Fibroblast of skin of abdomen (primary cell): ENCODE measurements at places on chromosomes 12 and 14.

- no peak for DNase-seq
Measured at GRCh38 chr12:128804762-128805161, 19.0 kb downstream of the SLC15A4 start.

- no peak for DNase-seq
Measured at GRCh38 chr12:108320507-108321293, 18.4 kb downstream of the CMKLR1 start.

GRCh38 chr12:49891012-49891411, 12.7 kb downstream of the FAIM2 start:
- no peak for DNase-seq

DNA sequence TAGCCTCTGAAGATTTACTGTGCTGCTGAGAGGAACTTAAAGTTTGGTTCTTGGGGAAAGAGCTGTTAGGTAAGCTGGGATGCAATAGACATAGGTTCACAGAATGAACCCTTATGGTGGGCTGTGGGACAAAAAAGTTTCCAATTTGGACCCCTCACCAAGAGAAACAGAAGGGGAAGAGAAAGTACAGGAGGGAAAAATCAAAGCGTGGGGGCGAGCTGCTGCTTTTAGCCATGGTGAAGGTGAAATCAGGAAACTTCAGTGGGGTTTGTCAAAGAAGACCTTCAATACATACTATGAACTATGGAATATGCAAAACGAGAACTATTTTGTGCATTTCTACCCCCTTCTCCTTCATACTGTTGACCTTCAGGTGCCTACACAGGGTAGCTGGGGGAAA, 10.6 kb upstream of the NINJ2 start:
- DNase-seq, result no peak

GRCh38 chr12:119406811-119407210, 72.3 kb downstream of the CCDC60 start:
- DNase-seq, result no peak

DNA sequence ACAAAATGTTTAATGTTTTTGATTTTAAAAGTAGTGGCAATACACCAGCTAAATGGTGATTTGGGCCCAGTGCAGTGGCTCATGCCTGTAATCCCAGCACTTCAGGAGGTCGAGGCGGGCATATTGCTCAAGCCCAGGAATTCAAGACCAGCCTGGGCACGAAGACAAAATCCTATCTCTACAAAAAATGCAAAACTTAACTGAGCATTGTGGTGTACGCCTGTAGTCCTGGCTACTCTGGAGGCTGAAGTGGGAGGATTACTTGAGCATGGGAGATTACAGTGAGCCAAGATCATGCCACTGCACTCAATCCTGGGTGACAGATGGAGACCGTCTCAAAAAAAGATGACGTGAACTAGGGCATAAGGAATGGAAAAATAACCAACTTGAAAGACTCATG, 4.7 kb downstream of the RPL36AL start:
- DNase-seq, result no peak

DNA sequence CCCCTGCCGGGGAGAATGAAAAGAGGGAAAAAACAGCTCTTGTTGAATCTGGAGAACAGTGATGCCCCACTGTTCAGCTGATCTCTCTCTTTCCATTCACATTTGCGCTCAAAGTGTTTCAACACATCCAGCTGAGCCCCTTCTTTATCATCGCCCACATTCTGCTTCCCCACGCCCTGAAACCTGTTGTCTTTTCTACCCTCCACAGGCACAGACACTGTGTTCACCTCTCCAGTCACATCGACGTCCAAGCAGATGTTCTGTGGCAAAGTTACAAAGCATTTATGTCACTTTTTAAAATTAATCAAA, 338.7 kb downstream of the EGLN3 start:
- no peak for DNase-seq

DNA sequence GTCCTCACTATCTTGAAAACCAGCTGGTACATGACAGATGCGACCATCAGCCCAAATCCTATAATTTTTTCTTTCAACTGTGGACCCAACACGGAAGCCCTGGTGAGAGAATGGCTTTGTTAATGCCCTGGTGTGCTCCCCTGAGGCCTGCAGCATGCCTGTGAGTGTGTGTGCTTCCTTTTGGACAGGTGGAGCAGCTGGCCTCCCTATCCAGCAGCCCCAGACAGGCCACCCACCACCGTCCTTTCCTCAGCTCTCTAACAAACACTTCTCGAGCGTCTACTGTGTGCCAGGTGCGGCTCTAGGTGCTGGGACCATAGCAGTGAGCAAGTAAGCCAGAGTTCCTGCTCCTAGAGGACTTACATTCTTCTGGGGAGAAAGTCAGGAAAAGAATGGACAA, 78.9 kb upstream of the GZMB start:
- DNase-seq, result no peak

DNA sequence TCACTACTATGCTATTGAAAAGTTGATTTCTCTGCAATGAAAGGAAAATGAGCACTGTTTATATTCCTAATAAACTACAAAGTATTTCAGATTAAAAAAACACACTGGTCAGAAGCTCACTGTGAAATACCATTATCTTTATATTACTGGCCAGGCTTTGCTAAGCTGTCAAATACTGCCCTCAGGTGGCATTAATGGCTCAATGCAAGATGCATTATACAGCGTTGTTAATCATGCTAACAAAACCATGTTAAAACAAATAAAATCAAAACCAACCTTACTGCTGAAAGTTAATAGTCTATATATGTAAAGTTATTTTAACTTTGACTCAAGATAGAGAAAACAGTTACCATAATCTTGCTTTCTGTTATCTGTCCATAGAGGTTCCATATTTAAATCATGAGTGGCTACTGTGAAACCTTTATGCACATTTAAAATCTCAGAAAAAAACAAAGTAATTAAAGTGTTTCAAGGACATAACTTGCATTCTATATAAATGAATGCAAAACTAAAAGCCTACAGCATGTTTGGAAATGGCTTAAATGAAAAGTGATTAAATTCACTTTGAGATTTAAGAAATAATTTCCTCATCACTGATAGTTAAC, 121.7 kb downstream of the RALGAPA1 start:
- DNase-seq, result peak; percentile 47

- DNase-seq, result no peak
Measured at GRCh38 chr12:50566066-50566465, 61.3 kb downstream of the DIP2B start.

- DNase-seq, result no peak
Measured at GRCh38 chr14:90613453-90613852, 202.8 kb downstream of the TTC7B start.

GRCh38 chr12:95918194-95918993, 24.0 kb downstream of the CCDC38 start:
- DNase-seq, result peak; percentile 43

DNA sequence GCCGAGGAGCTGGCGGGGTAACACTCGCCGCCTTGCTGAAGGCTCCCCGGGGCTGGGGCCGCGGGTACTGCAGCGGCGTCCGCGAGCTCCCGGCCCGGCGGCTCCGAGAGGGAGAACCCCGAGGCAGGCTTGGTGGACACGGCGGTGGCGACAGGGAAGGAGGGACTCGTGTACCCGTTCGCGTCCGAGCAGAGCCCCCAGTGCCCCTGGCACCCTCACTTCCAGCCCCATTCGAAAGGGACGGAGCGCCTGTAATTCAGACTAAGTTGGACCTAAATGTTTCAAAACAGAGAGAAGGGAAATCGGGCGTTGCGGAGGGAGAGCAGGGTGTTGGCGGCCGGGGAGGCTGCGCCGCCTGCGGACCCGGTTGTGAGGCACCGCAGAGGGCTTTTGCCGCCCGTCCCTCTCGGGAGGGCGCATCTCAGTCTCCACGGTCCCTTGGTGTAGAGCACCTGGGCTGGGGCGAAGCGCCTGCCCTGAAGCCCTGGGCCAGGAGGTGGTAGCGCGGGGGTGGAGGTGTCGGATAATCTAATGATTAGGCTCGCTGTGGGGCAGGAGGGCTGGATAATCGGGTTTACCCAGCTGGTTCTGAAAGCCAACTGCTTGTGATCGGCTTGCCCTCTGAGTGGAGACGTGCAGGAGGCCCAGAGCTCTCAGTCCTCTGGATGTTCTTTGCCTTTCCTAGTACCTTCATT, 771 bp downstream of the DAAM1 start:
- DNase-seq, result peak; percentile 27

DNA sequence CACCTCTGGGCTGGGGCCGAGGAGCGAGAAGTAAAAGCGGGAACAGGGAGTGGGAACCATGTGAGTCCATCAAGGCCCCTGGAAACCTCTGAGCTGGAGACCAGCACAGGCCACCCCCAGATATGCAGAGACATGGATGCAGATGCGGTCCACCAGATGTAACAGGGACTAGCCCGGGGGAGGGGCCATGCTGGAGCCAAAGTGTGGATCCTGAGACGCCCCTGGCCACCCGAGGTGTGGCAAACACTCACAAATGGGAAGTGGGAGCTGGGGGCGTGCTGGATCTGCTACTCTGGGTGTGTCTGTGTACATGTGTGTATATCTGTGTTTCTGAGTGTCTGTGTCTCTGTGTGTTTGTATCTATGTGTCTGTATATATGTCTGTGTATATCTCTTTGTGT, 12.8 kb downstream of the MYL2 start:
- no peak for DNase-seq

DNA sequence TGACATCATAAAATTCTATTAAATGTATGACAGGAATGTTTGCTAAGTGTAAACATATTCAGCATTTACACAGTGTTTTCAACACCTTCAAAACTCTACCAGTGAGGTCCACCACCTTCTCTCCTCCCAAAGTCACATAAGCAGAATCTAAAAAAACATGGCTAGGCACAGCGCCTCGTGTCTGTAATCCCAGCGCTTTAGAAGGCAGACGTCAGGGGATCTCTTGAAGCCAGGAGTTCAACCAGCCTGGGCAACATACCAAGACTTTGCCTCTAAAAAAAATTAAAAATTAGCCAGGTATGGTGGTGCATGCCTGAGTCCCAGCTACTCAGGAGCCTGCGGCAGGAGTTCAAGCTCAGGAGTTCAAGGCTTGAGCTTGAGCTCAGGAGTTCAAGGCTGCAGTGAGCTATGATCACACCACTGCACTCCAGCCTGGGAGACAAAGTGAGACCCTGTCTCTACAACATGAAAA, 30.0 kb downstream of the NUMB start:
- DNase-seq, result no peak

- peak; percentile 36 for DNase-seq
Measured at GRCh38 chr14:98138666-98139065, 1133.3 kb downstream of the BCL11B start.

- no peak for DNase-seq
Measured at GRCh38 chr14:46973295-46973694, 321.7 kb upstream of the RPL10L start.

- no peak for DNase-seq
Measured at GRCh38 chr12:64407342-64408223, 3.4 kb downstream of the XPOT start.

GRCh38 chr12:49208676-49209075, 19.8 kb upstream of the TUBA1A start:
- no peak for DNase-seq

- DNase-seq, result no peak
Measured at GRCh38 chr14:106530423-106531107, 1004.2 kb downstream of the TMEM121 start.

GRCh38 chr12:54261815-54262402, 18.0 kb downstream of the CBX5 start:
- DNase-seq, result no peak

- peak; percentile 26 for DNase-seq
Measured at GRCh38 chr14:103561381-103562178, 877 bp downstream of the BAG5 start.

- DNase-seq, result no peak
Measured at GRCh38 chr12:6018265-6018664, 73.2 kb upstream of the ANO2 start.

GRCh38 chr14:57066887-57067513, 201.7 kb downstream of the EXOC5 start:
- peak; percentile 3 for DNase-seq

DNA sequence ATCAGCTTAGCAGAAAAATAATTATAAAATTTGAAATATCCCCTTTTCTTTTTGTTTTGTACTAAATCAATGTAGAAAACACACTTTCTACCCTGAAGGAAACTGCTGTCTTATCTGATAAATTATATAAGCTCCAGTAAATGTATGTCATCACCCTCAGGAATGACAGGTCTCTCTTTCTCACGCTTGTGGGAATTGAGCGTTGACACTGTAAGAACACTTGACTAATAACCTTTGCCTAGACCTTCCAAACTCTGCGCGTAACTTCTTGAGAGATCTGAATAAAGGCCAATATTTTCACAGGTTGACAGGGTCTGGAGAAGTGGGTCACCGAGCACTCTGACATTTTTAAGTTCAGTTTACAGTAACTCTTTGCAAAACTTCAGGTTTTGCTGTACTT, 138.5 kb downstream of the BCAT1 start:
- no peak for DNase-seq

GRCh38 chr12:8075935-8076334, 6.1 kb upstream of the NECAP1 start:
- no peak for DNase-seq

GRCh38 chr12:53068811-53069585, 10.2 kb downstream of the SPRYD3 start:
- no peak for DNase-seq

DNA sequence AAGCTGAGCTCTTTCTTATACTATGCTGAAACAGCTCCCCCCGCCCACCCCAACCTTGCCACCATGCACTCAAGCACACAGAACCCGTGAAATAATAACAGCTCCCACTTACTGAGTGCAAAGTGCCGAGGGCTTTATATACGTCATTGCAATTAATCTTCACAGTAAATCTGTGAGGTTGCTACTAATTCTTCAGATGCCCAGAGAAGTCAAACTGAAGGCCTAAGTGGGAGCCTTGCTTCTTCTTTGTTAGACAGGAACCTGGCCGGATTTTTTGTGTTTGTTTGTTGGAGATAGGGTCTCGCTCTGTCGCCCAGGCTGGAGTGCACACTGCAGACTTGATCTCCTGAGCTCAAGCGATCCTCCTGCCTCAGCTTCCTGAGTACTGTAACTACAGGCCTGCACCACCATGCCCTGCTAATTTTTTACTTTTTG, 34.0 kb downstream of the VCPKMT start:
- no peak for DNase-seq

- DNase-seq, result no peak
Measured at GRCh38 chr12:97924122-97924521, 461.5 kb downstream of the RMST start.

GRCh38 chr12:111578971-111579340, 20.2 kb downstream of the ATXN2 start:
- no peak for DNase-seq

DNA sequence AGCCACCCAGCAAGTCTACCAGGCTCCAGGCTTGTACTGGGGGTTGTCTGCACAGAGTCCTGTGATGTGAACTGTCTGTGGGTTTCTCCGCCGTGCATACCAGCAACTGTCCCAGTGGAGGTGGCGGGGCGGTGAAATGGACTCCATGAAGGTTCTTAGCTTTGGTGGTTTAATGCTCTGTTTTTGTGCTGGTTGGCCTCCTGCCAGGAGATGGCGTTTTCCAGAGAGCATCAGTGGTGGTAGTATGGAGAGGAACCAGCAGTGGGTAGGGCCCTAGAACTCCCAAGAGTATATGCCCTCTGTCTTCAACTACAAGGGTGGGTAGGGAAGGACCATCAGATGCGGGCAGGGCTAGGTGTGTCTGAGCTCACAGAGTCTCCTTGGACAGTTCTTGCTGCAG, 303.8 kb downstream of the TMEM121 start:
- DNase-seq, result no peak

GRCh38 chr12:93180566-93180965, 197.2 kb upstream of the NUDT4 start:
- DNase-seq, result peak; percentile 12
